ENCODE measurements at places on chromosomes 16 and 17.

- DNase-seq, result no peak
Measured at GRCh38 chr17:2239882-2240430, 63.6 kb downstream of the SMG6 start.

DNA sequence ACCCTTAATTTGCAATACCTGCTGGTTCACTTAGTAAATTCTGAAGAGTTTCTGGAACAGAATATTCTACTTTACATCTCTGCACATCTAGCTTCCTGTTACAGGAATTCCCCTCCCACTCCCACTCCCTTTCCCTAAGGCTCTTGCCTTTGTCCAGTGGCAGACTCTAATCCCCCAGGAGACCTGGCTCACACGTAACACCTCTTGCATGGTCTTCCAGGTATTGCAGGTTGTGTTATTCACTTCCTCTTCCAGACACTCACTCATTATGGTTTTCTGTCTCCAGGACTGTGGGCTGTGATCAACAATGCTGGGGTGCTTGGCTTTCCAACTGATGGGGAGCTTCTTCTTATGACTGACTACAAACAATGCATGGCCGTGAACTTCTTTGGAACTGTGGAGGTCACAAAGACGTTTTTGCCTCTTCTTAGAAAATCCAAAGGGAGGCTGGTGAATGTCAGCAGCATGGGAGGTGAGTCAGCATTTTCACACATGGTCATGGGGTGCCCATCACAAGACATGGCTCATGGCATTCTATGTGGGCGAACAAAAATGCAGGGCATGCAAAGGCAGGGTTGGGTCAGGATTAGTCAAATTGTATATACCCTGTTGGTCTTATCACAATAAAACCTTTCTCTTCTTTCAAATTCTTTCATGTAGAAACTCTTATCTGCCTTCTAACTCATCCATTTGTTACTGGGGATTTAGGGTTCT, 35.8 kb downstream of the HSD17B2 start:
- no peak for DNase-seq

DNA sequence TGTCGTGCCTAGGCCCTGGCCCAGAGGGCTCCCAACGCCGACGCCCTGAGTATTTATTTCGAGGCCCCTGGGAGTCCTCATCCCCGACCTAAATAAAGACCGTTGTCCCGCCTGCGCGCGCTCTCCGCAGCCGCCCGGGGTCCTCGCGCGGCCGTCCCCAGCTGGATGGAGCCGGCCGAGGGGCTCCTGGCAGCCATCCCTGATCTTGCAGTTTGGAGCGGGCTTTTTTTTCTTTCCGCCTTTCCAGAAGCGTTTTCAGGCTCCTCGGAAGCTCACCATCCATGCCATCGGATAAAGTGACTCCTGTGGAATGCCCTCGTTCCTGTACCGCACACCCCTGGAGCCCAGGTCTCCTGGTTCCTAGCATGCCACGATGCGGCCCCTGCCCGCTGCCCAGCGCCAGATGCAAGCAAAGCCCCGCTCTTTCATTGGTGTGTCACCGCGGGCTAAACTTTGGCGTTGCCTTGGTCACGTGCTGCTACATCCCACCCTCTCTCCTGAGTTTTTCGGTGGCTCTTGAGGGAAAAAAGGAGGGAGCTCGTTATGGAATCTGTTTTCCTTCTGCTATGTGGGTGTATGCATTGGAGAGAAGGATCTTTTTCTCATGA, 716 bp downstream of the TMEM94 start:
- DNase-seq, result peak; percentile 62

GRCh38 chr17:5826384-5826783, 242.1 kb upstream of the NLRP1 start:
- no peak for DNase-seq

DNA sequence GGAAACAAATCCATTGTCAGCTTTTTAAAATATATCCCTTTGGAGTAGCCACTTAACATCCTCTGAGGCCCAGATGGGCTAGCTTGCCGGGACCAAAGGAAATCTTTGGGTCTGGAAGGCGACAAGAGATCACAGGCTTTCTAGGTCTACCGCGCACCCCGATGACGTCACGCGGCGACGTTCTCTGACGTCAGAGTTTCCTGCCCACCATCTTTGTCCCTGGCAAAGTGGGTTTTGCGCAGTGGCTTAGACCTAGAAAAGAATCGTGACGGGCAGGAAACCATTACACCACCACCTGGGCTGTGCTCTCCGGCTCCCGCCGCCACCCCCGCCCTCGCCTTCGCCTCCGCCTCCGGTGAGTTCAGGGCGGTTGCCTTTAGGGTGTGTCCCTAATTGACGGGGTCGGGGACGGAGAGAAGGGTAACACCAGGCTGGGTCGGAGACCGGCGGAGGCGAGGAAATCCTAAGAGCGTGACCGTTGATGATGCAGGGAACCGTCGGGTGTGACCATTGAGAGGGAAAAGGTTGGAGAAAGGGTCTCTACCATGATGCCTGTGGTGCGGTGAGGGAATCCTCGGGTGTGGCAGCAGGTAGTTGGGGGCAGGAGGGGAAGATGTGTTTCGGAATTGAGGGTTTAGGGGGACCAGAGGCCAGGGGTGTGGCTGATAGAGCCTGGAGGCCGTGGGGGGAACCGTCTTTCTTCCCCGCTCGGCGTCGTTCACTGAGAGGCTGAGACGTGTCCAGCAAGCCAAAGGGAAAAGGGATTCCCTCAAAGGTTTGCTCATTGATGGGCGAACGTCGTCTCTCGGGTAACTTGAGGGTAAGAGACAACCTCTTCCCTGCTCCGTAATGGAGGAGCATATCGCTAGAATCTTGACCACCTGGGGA, at the start of gene AP2B1:
Gene AP2B1 (plus strand): TSS at position 249 of the 888 bp plus-strand sequence. CDS start 6,709 bp downstream, outside the sequence.
- DNase-seq, result peak; percentile 76

DNA sequence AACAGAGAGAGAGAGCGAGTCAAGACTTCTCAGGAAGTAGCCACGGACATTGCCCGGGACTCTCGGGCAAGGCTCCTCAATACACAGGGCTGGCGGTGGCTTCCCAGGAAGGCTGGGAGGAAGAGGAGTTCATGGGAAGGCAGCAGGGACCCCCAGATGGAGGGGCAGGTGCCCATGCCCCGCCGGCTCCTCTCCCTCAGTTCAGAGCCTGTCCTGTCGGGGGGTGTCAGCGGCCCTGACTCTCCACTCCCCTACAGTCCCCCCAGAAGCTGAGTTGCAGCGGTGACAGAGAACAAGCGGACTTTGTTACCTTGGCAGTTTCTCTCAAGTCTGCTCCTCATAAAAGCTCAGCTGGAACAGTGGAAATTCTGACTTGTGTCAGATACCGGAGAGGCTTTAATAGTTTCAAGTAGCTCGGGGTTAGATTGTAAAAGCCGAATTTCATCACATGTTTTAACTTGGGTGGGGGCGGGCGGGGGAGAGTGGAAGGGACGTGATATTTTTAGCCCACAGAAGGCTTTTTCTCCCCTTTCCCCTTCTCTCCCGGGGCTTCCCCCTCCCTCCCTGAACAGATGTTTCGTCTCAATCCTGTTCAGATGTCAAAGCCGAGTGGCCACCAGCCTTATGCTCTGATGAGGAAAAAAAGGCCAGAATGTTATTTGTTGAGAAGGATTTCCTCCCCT, 65.2 kb downstream of the NKD1 start:
- no peak for DNase-seq

DNA sequence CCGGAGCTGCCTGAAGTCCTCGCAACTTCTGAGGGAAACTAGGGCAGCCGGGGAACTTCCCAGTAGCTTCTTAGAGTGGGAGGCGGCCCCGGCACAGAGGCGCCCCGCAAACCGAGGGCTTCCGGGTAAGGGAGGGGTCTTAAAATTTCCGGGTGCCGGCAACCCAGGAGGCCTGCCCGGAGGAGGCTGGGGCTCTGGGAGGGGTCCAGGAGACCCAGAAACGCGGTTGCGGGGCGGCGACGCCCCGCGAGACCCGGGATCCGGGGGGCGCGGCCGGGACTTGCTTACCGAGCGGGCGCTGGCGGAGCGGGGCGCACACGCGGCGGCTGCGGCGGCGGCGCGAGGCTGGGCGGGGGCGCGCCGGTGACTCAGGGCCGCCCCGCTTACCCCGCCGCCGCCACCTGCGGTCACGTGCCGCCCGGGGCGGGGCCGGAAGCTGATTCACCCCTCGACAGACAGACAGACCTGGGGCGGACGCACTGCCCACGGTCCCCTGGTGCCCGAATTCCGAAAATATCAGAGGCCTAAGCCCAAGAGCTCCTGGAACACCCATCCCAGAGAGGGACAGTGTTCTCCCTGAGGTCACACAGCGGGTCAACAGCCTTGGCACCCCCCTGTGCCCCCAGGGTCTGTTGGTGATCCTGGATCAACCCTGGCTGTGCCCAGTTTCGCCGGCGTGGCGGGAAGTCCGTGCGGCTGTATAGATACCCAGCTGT, at the start of gene FAM83G:
Gene FAM83G (minus strand): TSS at position 344 of the 716 bp plus-strand sequence. CDS start 723 bp downstream, outside the sequence.
- no peak for DNase-seq

- DNase-seq, result no peak
Measured at GRCh38 chr16:27549464-27549745, 308 bp downstream of the GTF3C1 start.

- no peak for DNase-seq
Measured at GRCh38 chr16:69820926-69821541, 58.9 kb downstream of the WWP2 start.

All from NCI-H446 (cell line).